ENCODE measurements at places on chromosomes 4 and X. TPM values are rescaled to one million over a fixed set of nuclear protein-coding genes. Genes with fewer than 3 reads are reported as not detected.

DNA sequence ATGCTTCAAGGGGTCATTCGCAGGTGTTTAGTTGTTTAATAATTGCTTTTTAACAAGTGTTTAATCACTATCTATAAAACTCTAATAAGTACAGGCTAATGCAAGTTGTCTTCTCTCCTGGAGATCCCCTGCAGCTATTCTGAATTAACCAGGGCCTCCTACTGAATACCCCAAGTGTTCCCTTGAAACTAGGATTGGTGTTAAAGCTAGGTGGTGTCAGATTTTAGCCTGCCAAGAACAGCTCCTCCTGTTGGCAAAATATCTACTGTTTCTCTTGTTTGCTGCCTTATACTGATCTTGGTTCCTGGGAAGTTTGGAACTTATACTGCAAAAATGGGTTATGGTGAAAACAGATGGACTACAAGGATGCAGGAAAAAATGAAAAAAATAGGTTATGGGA lies 26.1 kb upstream of the TMEM154 start:
- H3K4me1 ChIP-seq: peaks cover 2% of the 10 kb centered on the region
- no peak overlapping the region for H3K4me3 ChIP-seq
- H3K27ac ChIP-seq: no peak overlapping the region
- H3K27me3 ChIP-seq: peaks cover 5% of the 10 kb centered on the region

Gene TREX2
- total RNA-seq: 1.8 TPM

GRCh38 chrX:110846071-110846470 lies 50.5 kb upstream of the CHRDL1 start:
- no peaks in the 10 kb centered on the region for H3K36me3 ChIP-seq
- H3K4me1 ChIP-seq: peaks cover 2% of the 10 kb centered on the region
- H3K27ac ChIP-seq: no peak overlapping the region

DNA sequence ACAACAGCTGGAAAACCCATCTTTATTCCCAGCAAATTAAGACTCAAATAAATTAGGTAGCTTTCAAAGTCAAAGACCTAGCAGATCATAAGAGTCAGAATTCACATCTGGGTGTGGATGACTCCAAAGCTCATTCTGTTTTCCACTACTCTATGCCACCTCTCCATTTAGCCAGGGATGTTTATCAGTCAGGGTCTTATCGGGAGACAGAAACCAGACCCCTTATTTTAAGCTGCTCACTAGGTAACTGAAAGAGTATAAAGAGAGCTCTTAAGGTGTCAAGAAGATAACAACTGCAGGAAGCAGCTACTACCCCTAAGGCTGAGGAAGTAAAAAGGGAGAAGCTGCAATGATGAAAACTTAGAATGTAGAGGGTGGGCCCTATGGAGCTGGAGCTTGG lies 333.7 kb upstream of the KLF3 start:
- peaks cover 64% of the 10 kb centered on the region for H3K4me1 ChIP-seq
- no peak for DNase-seq
- H3K27me3 ChIP-seq: no peaks in the 10 kb centered on the region

Measured in activated naive CD8-positive, alpha-beta T cell treated with anti-CD3 and anti-CD28 coated beads for 36 hours (primary cell).